Stimulated activated CD4-positive, alpha-beta T cell treated with anti-CD3 and anti-CD28 coated beads, Interleukin-1b, Interleukin-23, amount 100 ng/mL, for 24 hours (primary cell): ENCODE measurements at places on chromosomes 3 and 15.

DNA sequence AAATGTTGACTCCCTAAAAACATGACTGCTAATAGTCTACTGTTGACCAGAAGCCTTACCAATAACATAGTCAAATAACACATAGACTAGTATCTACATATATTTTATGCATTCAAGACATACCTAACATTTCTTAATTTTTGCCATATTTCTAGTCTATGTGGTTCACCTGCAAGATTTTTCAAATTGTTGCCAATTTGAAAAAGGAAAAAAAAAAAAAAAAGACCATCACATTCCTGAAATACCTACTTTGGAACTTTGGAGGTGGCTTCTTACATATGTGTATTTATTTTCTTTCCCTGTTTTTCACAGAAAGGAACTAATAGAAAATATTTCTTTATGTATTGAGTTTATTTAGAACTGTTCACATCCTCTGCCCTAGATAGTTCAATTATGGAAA lies 13.4 kb upstream of the ATP13A3 start:
- no peak for DNase-seq

DNA sequence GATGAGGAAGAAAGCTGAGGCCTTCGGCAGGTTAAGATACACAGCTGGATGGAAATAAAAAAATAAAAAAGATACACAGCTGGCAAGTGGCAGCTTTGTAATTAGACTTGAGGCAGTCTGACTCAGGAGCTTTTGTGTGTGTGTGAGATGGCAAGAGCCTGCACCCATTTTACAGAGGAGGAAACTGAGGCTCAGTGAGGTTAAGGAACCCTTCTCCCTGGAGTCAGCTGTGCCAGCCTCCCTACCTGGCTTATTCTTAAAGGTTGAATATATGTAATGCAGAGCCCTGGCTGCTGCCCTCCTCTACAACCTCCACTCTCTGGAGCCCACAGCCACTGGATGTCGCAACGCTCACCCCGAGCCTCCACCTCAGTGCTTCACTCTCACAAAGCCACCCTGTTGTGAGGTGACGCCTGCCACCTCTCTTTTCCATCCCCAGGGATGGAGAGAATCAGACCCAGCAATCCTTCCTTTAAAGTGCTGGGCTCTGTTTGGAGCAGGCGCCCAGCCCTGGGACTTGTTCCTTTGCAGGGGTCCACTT lies 20.6 kb upstream of the FAM107A start:
- no peak for DNase-seq

GRCh38 chr3:47238017-47238416 lies 44.6 kb downstream of the KIF9 start:
- DNase-seq, result no peak

GRCh38 chr15:78419367-78419766 lies 18.6 kb upstream of the IREB2 start:
- DNase-seq, result no peak

DNA sequence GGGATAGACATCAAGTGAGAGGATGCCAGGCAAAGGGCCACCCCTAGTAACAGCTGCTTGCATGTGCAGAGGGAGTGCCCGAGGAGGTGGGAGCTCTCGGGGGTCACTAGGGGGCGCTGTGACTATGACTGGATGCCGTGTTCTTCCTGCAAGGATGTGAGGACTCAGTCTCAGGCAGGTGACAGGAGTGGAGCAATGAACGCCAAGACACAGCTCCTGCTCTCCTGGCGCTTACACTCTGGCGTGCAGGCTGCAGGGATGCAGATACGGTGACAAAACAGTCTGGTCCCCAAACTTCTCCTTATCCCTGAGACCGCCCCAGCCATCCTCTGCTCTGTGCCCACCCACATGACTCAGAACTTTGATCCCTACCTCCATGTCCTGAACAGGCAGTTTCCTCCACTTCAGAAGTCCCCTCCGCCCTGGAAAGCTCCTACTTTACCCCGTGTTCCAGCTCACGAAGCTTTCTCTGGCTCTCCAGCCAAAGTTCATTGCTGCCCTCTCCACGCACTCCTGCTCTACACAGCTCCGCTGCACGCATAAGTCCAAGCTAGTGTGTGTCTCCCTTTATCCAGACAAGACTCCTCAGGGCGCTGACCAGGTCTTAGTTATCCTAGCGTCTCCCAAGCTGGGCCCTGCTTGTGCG lies 14.7 kb downstream of the RHOV start:
- peak; percentile 83 for DNase-seq

- no peak for DNase-seq
Measured at GRCh38 chr3:191523148-191523547, 62.2 kb downstream of the PYDC2 start.

GRCh38 chr3:23767546-23767945 lies 38.2 kb upstream of the UBE2E1 start:
- DNase-seq, result no peak

DNA sequence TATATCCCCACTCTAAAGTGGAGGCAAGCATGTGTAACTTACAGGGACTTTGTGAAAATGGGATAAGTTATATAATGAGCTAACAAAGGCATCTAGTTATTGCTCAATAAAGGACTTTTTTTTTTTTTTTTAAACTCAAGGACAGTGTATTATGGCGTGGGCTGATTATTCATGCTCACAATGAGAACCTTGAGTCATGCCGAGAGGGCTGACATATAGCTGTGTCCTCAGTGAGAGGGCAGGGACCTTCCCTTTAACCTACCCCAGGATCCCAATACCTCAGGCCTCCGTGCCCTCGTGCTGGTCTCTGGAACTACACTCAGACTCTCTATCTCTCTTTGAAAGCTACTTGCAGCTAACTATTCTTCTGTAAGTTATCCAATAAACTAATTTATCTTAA lies 319.9 kb upstream of the ICE2 start:
- DNase-seq, result no peak

- DNase-seq, result no peak
Measured at GRCh38 chr3:194604126-194604525, 29.1 kb downstream of the TMEM44 start.

DNA sequence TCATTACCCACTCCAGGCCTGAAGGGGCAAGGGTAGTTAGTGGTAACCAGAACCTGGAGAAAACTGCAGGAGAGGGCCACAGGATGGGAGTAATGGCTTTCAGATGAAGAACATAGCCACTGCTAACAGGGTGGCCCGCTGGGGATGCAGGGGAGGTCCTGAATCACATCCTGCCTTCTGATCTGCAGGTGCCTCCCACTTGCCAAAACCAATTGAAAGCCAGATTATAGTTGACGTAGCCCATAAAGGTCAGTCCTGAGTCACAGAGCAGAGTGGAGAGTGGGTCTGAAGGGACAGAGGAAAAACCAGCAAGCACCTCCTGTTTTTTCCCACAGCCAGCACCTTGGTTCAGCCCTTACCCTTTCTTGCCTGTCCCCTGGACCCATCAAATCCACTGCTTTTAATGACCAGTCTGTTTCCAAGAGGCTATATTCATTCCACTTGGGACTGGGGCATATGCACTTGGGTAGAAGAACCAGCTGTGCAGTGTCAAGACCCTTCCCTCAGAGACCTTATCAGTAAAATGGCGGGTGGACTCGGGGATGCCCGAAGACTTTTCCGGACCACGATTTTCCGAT lies 646 bp upstream of the SLC35G2 start:
- DNase-seq, result no peak

DNA sequence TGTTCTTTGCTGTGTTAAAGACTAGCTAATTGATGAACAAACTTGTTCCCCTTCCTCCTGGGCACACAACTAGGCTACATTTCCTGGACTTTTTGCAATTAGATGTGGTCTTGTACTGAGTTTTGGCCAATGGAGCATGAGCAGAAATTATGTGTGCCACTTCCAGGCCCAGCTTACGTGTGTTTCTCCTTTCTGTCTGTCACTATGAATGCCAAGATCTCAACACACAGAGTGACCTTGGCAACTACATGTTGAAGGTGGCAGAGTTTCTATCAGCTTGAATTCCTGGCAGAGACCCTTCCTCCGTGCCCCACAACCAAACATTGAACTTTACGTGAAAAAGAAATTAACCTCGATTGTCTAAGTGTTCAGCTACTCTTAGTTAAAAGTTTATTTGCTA lies 81.7 kb upstream of the PIAS1 start:
- DNase-seq, result no peak

- DNase-seq, result no peak
Measured at GRCh38 chr3:15875016-15875689, 77.4 kb upstream of the ANKRD28 start.

DNA sequence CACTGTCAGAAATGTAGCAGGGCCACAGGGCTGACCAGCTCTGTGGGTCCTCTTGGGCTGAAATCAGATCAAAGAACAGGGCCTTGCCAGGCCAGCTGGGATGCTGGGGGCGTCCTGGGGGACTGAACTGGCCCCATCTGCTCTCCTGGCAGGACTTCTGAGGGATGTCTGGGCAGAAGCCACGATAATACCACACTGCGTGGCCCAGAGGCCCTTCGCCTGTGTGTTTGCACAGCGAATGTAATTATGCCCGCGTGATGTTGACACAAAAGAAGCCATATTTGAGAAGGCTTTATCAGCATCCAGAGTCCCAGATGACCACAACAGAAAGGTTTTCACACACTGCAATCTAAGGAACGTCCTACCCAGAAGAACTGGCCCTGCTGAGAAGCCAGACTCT lies 174.0 kb downstream of the RAB11A start:
- no peak for DNase-seq

GRCh38 chr15:92652576-92652966 lies 3.0 kb downstream of the FAM174B start:
- DNase-seq, result no peak
